ENCODE measurements at places on chromosomes 11 and 22.
A peak's percentile ranks its signal among the peaks of the same experiment; 100 is the strongest.

DNA sequence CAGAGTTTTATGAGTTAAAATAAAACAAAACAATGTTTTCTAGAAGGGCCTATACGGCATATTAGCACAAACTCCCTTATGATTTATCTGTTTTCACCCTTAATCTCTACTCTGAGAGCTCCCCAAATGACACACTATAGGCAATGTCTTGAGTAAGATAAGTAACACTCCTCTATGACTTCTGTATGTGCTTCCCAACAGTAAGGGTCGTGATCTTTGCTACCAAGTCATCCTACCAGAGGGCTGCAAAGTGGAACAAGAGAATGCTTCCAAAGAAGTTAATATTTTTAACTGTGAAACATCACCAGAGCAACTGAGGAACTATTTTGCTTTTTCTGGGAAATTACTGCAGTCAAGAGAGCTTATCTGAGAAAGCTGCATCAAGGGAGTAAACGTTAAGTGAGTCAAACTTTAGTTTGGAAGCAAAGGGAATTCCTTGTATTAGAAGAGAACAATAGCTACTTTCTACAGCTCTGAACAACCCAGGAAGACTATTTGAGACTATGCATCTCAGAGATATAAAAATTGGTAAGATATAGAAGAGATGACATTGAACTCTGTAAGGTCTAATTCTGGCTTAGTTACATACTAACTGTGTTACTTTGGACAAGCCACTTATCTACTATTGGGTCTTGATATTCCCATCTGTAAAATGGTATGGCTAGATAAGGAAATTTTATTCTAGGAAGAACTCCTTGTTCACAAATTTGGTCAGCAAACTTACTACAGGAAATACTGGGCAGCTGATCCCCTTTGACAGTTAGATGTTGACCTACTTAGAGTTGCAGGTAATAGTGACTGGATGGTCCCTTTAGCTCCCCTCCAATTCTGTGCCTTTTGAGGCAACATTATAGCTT lies 43.7 kb upstream of the CCDC34 start:
- DNase-seq: no peak

- no peak for DNase-seq
These were observed 159.7 kb downstream of the DDX10 start for GRCh38 chr11:108824545-108824944.

DNA sequence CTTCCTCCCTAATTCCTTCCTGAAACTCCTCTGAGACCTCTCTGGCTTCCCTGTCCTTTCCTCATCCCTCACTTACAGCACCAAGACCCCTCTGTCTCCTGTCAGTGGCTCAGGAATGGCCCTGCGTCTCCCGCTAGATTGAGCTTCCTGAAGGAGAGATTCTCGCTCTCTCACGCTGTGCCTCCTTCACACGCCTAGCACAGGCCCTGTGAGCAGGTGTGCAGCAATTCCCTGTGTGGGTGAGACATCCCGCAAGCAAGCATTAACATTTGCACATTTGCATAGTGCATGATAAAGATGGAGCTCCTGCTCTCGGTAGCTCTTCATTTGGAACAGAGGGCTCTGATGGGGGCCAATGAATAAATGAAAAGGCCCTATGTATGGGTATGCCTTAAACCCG lies 159.8 kb downstream of the ADAMTS15 start:
- no peak for DNase-seq

GRCh38 chr11:117888139-117888566 lies 11.7 kb upstream of the FXYD6 start:
- DNase-seq: no peak

GRCh38 chr11:126816645-126817044 lies 183.9 kb downstream of the KIRREL3 start:
- DNase-seq: peak; percentile 5

GRCh38 chr22:48923165-48923865 lies 904.4 kb downstream of the BRD1 start:
- no peak for DNase-seq

DNA sequence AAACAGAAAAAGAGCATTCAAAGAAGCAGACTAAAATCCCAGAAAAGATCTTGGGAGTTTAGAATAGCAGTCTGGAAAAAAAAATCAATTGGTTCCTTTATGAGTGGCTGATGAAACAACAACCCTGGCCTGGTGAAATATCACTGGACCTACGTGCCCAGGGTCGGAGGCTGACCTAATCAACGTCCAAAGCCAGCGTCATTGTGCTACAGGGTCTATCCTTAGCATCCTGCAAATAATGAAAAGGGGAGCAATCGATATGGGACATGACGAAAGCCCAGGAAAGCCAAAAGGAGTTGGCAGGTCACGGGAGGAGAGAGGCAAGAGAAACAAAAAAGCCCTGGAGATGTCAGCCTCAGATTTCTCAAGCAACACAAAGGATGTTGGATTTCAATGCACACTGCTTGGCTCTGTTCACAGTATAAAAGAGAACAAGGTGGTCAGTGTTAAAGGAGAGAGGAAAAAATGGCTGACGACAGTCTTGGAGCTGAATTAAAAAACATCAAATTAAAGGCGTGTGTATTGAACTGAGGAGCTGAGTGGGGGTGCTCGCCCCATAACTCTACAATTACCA lies 148.8 kb downstream of the BLID start:
- no peak for DNase-seq

DNA sequence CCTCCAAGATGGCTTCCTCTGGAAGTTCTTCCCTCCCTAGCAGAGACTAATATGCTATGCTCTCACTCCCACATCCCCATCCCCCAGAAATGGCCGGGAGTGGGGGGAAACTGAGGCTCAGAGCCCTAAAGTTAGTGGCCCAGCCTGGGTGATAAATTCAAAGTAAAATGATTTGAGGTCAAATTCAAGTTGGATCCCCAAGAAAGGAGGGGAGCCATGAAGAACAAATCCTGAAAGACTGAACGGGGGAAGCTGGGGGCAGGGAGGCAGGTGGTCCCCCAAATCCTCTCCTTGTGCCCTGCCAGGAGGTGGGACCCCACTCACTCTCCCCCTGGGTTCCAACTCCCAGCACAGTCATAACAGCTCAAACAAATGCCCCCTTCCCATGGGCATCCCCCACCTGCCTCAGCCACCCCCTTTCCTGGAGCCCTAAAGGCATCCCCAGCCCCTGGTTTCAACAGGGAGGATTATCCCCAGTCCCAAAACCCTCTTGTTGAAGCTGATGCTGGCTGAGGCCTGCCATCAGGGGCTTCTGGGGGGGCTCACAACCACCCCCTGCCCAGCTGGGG lies 1.1 kb downstream of the CBX6 start:
- DNase-seq: no peak

DNA sequence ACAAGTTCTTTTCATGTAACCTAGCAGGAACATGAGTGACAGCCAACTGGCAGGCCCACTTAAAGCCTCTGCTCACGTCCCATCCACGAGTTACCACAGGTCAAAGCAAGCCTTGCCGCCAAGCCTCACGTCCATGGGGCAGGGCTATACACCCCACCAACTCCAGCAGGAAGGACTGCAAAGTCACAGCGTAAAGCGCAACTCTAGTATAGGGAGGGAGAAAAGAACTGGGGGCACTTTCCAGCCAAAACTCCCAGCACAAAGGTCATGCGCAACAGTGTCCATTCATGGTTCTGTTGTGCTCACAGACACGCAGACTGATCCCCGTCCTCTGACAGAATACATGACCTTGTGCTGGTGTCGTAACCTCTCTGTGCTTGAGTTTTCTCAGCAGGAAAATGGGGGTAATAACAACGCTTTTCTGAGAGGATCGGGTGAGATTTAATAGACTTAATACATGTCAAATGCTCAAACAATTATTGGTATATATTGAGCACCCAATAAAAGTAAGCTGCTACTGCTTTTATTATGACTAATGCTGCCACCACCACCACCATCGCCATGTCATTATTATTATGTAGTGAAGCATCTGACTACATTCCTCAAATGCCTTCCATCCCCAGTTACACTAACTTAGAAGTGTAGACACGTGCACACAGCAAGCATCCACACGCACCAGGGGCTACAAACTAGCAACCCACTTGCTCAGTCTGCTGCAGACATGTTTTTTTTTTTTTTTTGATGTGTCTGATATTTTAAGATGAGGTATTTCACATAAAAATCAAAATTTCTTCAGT lies 104.4 kb upstream of the PARVA start:
- DNase-seq: no peak

- DNase-seq: no peak
These were observed 284.7 kb downstream of the MIAT start for GRCh38 chr22:26941896-26942636.

Data from NCI-H748 treated with DMSO at 0.1 percent for 48 hours (cell line).